Urothelium cell line (cell line): ENCODE measurements at places on chromosomes 11 and 22.

DNA sequence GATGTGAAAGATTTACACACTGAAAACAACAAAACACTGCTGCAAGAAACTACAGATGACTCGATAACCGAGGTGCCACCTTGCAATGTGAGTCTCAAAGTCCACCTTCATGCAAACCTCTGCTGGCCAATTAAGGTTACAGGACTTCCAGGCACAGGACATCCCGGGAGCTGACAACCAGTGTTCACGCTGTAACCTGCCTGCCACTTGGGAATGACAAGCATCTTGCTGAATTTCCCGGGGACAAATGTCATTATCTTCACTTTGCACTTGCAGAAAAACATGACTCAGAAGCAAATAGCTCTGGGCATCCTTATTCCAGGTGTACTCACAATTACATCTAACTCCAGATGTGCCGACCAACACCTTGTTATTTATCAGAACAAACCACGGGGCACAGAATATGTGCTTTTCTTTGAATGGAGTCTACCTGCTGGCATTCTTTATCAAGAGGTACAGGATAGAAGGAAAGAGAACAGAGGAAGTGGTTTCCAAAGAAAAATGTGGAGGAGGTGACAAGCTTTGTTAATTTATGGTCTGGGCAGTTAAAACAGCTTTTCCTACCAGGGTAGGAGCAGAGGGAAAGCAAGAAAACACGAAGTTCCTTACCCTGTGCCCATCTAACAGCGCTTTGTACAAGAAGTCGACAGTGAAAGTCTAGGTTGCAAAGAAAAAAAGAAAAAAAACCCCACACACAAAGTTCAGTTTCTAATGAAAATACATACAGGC, 72.3 kb downstream of the SHANK2 start:
- no peak for DNase-seq

DNA sequence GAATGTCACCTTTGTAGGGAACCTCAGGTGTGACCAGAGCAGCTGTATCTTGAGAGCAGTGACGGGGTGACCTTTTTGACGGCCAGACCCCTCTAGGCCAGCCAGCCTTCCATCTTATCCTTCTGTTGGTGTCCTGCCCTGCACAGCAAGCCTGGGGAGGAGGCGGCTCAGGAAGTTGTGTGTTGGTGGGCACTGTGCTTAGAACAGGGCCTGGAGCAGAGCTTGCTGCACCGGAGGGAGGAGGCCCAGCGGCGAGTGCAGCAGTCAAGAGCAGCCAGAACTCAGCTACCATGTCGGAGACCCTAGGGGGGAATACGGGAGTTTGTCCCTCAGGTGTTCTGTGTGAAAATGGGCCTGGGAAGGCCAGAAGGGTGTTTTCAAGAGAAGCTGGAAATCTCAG, 129.4 kb downstream of the OSBP2 start:
- no peak for DNase-seq

DNA sequence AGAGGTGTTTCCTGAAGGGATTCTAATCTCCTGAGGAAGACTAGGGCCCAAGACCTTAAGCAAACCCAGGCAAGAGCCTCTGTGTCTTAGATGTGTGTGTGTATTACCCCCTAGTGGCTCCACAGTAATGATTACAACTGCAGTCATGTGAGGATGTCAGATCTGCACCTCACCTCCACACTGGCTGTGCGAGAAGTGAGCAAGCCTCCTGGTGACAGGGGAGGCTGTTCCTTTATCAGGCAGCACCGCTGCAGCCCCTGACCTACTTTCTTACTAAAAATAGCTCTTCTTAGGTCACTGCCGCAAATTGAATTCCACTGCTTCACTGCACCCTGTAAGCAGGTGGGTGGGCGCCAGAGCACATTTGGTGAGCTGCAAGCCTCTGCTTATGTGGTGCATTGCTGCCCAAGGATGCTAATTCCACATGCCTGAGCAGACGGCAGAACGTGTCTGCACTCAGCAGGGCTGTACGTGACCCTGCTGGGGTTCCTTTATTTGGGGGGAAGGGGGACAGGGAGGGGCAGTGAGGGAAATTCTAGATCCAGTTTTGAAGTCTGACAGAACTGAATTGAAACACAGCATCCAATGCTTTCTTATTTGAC, 112.4 kb downstream of the KCNC1 start:
- peak; percentile 41 for DNase-seq

- DNase-seq: no peak
Measured at GRCh38 chr11:114315749-114316368, 19.7 kb downstream of the NNMT start.

- DNase-seq: no peak
Measured at GRCh38 chr22:25161017-25161915, 38.4 kb upstream of the CRYBB3 start.

GRCh38 chr11:57868491-57868890, 106.9 kb downstream of the CTNND1 start:
- DNase-seq: no peak

DNA sequence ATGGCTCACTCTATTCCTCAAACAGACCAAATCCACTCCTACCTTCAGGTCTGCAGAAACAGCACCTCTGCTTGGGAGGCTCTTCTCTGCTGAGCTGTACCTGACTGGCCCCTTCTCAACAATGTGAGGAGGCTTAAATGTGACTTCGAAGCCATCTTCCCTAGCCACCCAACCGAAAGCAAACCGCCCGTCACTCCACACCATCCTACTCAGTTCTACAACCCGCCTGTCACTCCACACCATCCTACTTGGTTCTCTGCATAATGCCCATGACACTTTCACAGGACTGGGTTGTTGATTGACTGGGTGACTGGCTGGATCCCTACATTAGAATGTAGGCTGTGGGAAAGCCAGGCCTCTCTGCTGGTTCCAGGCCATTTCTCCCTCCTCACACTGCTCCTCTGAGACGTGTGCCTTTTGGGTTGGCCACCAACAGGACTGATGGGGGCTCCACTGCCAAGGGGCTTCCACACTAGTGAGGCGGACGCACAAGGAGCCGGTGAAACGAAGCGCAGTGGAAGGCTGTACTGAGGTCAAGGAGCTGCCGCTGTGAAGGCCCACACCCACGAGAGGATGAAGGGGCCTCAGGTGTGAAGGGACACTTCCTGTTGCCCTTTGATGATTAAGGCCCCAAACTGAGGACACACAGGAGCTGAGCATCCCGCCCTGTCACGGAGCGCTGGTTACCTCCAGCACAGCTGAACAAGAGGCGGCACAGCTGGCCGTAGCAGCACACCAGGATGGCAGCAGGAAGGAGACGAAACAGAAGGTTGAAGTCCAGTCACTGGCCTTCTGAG, 47.5 kb upstream of the SPATA19 start:
- no peak for DNase-seq

GRCh38 chr11:57356268-57356667, 18.1 kb downstream of the P2RX3 start:
- no peak for DNase-seq

DNA sequence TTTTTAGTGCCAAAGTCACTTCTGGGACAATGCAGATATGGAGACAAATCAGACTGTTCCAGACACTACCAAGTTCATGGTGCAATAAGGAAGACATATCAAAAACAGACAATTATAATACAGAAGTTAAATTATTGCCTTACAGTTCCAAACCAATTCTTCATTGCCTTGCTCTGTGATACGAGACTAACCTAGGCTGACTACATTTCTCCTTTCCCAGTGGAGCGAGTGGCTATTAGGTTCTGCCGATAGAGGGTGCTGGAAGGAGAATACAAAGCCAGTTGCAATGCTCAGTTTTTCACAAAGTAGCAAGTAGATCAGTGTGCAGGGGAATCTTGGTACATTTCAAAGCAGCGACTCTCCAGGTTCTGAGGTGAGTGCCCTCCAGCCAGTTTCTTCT, 67.8 kb downstream of the FAM168A start:
- DNase-seq: no peak

- no peak for DNase-seq
Measured at GRCh38 chr11:3627291-3627690, 14.5 kb downstream of the ART5 start.

DNA sequence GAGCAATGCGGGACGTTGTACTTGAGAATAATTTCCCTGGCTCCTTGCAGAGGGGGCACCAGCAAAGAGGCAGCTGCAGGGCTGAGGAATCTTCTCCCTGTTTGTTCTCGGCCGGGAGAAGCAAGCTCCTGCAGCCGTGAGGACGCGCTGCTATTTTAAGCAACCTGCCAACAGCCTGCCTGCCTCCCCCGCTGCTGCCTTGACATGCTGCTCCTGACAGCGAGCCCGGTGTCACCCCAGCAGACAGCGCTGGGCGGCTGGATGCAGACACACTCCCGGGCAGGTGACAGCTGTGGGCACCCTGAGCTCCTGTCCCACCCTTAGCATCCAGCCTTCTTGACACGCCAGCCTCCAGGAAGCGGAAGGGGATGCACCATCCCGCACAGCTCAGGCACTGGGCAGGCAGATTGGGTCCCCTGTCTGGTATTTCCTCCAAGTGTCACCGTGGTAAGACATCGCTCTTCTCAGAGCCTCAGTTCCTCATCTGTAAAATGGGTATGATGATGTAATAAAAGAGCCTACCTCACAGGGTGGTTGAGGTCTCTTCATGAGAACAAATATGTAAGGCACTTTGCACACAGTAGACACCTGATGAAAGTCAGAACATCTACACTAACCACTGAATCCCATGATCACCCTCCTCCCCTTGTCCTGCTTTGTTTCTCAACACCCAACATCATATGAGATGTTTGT, 530.6 kb downstream of the MN1 start:
- peak; percentile 65 for DNase-seq
